ENCODE measurements at places on chromosomes 2 and 18. TPM values are rescaled to one million over a fixed set of nuclear protein-coding genes. Genes with fewer than 3 reads are reported as not detected.

CAPN14 gene
- total RNA-seq, result 0.21 TPM

CLK1 gene
- total RNA-seq, result 635 TPM

CPLX4 gene
- 0.10 TPM for total RNA-seq

IL36RN gene
- not detected for total RNA-seq

TEX44 gene
- total RNA-seq, result not detected

SPATA3 gene
- total RNA-seq, result not detected

ERBB4 gene
- not detected for total RNA-seq

TIMM21 gene
- 10.0 TPM for total RNA-seq

RIT2 gene
- total RNA-seq, result not detected

CELF4 gene
- total RNA-seq, result not detected

CD8B2 gene
- 0.73 TPM for total RNA-seq

GBX2 gene
- total RNA-seq, result not detected

C1GALT1C1L gene
- total RNA-seq, result not detected

Data from mononuclear cell (primary cell).